ENCODE measurements at places on chromosomes 3 and 15.
A peak's percentile ranks its signal among the peaks of the same experiment; 100 is the strongest.

DNA sequence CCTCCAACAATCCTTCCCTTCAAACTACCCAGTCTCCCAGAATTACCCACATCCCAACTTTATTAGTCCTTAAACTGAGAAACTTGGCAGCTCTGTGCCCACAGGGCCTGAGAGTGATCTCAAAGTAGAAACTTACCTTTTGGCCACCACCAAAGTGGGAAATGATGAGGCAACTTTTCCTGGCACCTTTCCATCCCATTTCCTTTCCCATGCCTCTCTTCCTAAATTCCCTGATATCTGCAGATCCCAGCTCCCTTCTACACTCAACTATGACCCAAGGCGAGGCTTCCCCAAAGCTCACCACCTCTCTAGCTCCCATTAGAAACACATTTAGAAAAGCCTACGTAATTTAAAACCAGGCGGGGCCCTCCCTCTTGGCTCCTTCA is 271.9 kb downstream of the FOXP1 start:
- no peak for DNase-seq

- DNase-seq, result peak; percentile 11
Observed at GRCh38 chr3:128226795-128227395, 73.6 kb downstream of the EEFSEC start.

DNA sequence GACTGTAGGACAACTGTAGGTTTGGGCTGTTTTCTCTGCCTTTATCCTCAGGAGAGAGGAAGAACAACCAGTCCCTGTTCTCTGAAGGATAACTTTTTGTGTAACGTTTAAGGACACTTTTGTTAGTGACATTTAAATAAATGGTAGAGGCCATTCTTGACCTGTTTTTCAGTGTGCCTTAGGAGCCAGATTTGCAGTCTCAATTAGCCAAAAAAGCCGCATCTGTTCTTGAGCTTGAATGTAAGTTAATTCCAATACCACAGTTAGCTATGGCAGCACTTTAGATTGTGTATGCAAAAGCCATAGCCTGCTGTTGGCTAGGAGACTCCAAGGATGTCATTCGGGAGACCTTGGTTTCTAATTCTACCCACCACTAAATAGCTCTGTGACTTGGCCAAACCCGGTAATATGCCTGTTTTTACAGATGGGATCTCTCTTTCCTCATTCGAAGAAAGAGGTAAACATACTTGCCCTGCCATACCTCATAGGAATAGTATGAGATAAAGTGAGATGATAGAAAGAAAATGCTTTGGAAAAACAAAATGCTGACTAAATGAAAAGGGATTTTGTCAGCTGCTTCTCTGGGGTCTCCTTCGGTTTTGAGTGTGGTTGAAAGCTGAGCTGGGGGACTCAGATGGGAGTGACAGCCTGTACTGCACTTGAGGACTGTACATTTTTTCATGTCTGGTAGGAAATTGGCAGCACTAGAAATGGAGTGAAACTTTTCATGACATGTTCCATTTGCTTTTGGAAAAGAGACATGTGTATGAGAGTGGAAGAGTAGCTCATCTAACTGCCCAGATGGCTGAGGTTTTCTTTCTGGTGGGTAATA is 57.3 kb upstream of the ROPN1 start:
- DNase-seq, result no peak

- DNase-seq, result no peak
Observed at GRCh38 chr15:87572381-87572910, 684.1 kb downstream of the NTRK3 start.

- DNase-seq, result no peak
Observed at GRCh38 chr3:184737641-184738505, 26.0 kb upstream of the MAGEF1 start.

DNA sequence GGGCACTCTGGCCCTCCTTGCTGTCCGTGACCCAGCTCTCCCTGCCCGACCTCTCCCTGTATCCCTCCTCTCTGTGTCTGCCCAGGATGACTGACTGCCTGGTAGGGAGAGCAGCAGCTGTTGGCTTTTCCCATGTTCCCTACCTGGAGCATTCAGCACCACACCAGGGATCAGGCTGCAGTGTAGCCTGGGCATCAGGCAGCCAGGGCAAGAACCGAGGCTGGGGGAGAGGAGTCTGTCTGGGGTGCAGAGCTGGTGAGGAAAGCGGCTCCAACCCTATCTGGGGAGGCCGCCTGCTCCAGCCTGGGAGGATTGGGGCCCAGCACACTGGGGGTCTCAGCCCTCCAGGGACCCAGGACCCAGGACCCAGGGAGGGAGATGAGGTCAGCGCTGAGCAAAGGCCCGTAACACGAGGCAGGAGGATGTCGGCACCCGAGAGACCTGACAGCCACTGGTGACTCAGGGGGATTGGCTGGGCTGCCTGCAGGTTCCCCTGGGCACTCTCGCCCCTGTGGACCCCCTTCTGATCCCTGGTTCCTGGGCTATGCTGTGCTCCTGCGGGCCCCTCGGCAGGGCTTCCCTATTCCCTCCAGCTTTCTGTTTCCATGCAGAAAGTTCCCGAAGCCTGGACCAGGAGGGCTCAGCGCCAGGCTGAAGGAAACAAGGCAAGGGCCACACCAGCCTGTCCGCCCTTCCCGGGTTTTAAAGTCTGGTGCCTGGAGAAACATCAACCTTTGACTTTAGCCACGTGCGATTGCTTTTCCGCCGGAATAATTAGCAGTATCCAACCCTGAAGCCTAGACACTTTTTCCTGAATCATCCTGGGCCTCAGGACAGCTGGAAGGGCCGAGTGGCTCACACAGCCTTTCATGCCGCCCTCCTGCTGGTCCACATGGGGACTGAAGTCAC is 128.2 kb upstream of the MEF2A start:
- no peak for DNase-seq

DNA sequence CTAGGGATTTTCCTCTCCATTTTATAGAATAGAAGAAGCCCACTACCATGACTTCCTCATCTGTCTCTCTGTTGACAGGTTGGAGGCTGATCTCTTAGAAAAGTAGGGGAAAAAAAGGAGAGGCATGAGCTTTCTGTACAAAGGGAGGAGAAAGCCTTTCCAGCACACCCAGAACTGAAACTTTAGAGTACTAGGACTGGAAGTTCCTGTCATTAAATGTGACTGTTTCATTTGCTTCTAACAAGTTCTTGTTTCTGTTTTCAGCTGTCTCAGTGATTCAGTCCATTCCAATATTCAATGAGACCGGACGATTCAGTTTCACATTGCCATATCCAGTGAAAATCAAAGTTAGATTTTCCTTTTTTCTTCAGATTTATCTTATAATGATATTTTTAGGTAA is 39.0 kb downstream of the INTS14 start:
- DNase-seq, result no peak

DNA sequence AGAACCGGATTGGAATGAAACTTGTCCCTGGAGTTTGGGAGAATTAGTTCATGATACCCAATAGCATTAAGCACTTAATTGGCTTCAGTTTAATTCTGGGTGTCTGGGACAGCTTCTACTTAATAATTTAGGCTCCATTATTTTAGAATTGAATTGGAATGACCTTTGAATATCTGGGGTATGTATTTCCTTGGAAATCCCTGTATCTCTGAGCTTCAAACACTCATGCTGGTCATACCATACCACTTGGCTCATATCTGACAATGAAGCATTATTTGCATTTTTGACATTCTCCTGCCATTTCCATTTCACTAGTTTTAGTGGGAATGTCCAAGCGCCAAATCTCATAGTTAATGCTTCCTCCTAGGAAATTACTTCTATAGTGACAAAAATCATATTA is 393.1 kb downstream of the DIPK2A start:
- DNase-seq, result no peak

Measured in activated CD4-positive, alpha-beta T cell treated with anti-CD3 and anti-CD28 coated beads for 24 hours (primary cell).